ENCODE measurements at places on chromosomes 1 and 21.

- no peak for DNase-seq
These were observed 40.8 kb upstream of the UTS2 start for GRCh38 chr1:7893529-7894180.

GRCh38 chr1:89065079-89065868 lies at the start of gene GBP1:
Gene GBP1, minus strand, starts transcription at chr1:89065208. Its CDS starts 1,974 bp downstream, at chr1:89063234.
- DNase-seq, result no peak

- no peak for DNase-seq
These were observed 34.6 kb upstream of the TLR5 start for GRCh38 chr1:223177681-223178080.

GRCh38 chr1:42847111-42847595 lies 740 bp downstream of the ZNF691 start:
- DNase-seq, result no peak

DNA sequence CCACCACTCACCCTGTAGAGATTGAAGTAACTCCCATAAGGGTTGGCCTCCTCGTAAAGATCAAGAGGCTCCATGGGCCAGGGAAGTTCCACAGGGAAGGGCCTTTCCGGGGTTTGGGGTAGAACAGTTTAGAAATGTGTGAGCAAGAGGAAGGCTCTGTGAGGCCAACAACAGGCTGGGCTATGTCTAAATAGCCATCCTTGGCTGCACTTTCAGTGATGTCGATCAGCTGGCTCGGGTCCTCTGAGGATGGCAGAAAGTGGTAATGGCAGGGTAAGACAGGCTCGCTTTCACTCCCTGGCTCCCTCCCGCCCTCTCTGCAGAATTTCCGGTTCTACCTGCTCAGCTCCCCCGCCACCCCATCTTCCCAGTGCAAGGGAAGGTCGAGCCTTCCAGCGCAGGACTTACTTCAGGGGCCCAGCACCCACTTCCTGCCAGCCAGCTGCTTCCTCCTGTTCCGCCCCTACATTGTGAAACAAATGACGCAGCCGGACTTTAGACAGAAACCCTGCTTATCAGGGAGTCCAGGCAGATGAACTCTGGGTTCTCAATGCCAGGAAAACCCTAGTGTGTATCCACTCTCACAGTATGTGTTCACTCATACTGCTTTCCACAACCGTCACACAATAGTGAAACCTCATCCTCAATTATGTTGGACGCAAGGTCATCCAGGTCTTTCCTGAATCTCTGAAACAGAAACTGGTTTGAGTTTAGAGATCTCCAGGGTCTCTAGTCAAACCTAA lies 7.3 kb downstream of the F11R start:
- DNase-seq, result no peak

DNA sequence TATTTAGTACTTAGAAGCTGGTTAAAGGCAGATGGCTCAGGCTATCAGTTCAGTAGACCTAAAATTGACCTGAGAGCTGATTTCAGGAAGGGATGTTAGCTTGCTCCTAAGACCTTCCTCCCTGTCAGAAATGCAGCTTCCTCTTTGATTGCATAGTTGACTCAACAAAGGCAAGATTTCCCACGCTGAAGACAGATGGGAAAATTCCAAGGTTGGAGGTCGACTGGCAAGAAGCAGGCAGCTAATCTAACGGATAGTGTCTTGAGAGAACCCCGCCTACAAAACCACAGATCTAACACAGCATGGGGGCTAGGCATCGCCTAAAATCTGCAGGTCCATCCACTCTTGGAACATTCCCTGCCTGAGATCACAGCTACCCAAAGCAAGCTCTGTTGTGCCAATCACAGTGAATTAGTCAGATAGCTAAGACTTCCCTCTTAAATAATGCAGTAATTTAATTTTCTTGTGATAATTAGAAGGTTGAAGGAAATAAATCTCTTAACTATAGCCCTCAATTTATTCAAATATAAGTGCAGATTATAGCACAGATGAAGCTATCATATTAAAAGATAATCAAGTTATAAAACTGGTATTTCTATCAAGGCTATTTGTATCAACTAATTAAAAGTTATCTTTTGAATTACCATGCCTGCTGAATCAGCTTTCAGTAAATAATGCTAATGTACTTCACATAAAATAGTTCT lies 357.8 kb upstream of the SGIP1 start:
- DNase-seq, result no peak
